ENCODE measurements at places on chromosomes 7 and 10. TPM values are rescaled to one million over a fixed set of nuclear protein-coding genes. Genes with fewer than 3 reads are reported as not detected.

The NUP42 gene
- 31.8 TPM for total RNA-seq

The GLI3 gene
- total RNA-seq, result 2.3 TPM

The SLC25A13 gene
- total RNA-seq, result 24.1 TPM

The PRSS1 gene
- not detected for total RNA-seq

The PYROXD2 gene
- 17.1 TPM for total RNA-seq

The BICC1 gene
- 1.9 TPM for total RNA-seq

The GDF2 gene
- total RNA-seq, result not detected

The LDB3 gene
- total RNA-seq, result not detected

The AGAP4 gene
- total RNA-seq, result 2.7 TPM

The SFRP4 gene
- total RNA-seq, result under 0.01 TPM

The ADAP1 gene
- total RNA-seq, result 18.3 TPM

The NOBOX gene
- total RNA-seq, result not detected

The ENTPD1 gene
- total RNA-seq, result under 0.01 TPM

The SPDYE11 gene
- total RNA-seq, result not detected

The TET1 gene
- 0.21 TPM for total RNA-seq

The RNLS gene
- 16.6 TPM for total RNA-seq

The AGAP9 gene
- 1.5 TPM for total RNA-seq

The TCF7L2 gene
- total RNA-seq, result 1.7 TPM

The PIP gene
- not detected for total RNA-seq

The ACADSB gene
- 1.9 TPM for total RNA-seq

The EPHB6 gene
- 0.72 TPM for total RNA-seq

The CTAGE8 gene
- total RNA-seq, result 2.8 TPM

The MARVELD1 gene
- 12.6 TPM for total RNA-seq

The TBXAS1 gene
- total RNA-seq, result 3.9 TPM

The ABCC2 gene
- 0.96 TPM for total RNA-seq

The MYO1G gene
- total RNA-seq, result under 0.01 TPM

The LOXL4 gene
- total RNA-seq, result 0.64 TPM

The PDK4 gene
- total RNA-seq, result 0.64 TPM

The ABCA13 gene
- 0.24 TPM for total RNA-seq

The OR2A5 gene
- not detected for total RNA-seq

The SPDYE16 gene
- total RNA-seq, result not detected

The DPP6 gene
- not detected for total RNA-seq

The NEUROD6 gene
- total RNA-seq, result not detected

The DKK1 gene
- total RNA-seq, result 11.9 TPM

The STEAP4 gene
- total RNA-seq, result 2.1 TPM

The ASIC3 gene
- not detected for total RNA-seq

The CPEB3 gene
- total RNA-seq, result 0.48 TPM

The AKR1D1 gene
- not detected for total RNA-seq

The SPDYE6 gene
- total RNA-seq, result not detected
